Hematopoietic multipotent progenitor cell treated with erythropoietin and hydrocortisone succinate and interleukin-3 and kit ligand, for 15 days (in vitro differentiated cells): ENCODE measurements at places on chromosomes 2 and 18.

DNA sequence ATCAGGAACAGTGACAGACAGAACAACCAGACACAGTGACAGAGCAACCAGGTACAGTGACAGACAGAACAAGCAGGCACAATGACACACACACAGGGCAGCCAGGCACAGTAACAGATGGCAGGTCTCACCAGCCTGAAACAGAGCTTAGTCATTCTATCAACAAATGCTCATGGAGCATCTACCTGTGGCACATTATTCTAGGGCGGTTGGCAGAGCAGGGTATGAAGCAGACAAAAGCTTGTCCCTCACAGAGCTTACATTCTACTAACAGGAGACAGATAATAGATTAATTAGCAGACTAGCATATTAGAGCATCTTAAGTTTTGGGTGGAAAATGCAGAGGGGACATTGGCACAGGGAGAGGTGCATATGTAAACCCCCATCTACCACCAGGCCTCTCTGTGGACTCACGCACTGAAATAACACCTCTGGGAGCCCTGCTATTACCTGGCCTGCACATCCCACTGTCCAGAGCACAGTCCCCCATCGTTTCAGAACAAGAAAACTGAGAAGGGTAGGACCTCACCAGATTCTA lies 64.1 kb upstream of the RAB6C start:
- DNase-seq = no peak

DNA sequence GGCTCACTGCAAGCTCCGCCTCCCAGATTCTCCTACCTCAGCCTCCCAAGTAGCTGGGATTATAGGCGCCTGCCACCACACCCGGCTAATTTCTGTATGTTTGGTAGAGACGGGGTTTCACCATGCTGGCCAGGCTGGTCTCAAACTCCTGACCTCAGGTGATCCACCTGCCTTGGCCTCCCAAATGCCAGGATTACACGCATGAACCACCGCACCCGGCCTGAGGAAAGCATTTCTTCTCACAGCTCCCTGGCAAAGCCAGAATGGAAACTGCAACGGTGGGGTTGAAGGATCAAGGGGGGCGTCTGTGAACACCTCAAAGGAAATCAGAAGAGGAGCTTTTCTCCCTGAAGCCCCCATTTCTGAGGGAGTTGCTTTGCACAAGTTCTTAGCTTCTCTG lies 11.2 kb upstream of the TEX51 start:
- DNase-seq = no peak

GRCh38 chr2:193693758-193694157 lies 1499.0 kb upstream of the TMEFF2 start:
- no peak for DNase-seq

- no peak for DNase-seq
Measured at GRCh38 chr18:69778680-69779079, 169.0 kb downstream of the CD226 start.

DNA sequence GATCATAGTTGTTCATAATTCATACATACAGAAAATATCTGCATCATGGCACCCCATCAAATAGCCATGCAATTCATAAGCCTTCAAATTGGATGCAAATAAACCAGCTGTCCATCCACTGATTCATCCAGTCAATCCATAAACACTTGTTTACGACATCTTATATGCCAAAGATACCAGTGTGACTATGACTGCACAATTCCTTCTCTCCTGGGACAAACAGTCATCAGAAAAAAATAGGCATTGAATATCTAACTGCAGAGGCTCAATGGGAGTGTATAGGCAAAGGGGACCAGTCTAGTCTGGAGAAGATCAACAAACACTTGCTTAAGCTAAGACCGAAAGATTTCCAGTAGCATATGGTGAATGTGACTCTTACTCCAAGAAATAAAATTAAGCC lies 70.0 kb downstream of the COL4A3 start:
- no peak for DNase-seq

- DNase-seq = no peak
Measured at GRCh38 chr2:126769118-126769517, 113.2 kb downstream of the GYPC start.

- DNase-seq = no peak
Measured at GRCh38 chr2:113176696-113177355, 3.1 kb downstream of the PSD4 start.

- no peak for DNase-seq
Measured at GRCh38 chr2:96098900-96099590, 17.3 kb downstream of the ADRA2B start.

DNA sequence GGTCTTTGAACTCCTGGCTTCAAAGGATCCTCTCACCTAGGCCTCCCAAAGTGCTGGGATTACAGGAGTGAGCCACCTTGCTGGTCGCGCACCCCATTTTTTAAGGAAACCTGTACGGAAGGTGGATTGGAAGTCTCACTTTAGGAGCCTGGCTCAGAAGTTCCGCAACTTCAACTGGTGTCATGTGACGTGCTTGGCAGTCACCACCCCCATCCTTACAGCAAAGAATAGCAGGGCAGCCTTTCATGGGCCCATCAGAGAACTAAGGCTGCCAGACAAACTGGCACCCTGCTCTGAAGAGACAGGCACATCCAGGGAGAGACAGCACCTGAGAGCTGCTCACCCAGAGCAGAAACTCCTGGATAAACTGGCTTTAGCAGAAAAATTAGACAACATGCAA lies 3.3 kb upstream of the SLC66A2 start:
- DNase-seq = no peak

DNA sequence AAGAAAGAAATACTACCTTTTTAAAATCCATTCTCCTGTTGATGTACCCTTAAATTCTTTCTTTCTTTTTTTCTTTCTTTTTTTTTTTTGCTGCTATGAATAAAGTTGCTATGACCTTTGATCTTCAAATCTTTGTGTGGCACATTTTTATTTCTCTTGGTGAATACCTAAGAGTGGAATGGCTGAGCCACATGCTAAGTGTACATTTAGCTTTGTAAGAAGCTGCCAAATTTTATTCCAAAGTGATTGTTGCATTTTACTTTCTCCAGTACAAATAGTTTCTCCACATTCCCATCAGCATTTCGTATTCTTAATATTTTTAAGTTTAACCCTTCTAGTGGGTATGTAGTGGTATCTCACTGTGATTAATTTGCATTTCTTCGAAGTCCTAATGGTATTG lies 88.8 kb upstream of the RAB27B start:
- no peak for DNase-seq

DNA sequence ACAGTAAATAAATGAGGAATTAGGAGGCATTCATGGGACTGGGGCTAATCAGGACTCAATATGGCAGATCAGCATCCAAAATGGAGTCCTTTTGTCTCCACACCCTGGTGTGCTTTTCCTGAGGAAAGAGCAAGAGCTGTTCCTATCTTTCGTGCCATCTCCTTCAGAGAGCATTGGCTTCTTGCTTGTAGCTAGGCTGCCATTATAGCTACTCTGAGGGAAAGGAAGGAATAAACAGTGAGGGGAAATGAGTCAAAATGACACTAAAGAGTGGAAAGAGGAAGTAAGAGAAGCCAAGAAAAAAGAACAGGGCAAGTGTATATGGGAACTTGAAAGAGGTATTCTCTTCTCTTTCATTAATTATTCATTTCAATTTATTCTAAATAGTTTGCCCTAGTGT lies 8.4 kb upstream of the NMI start:
- DNase-seq = no peak

DNA sequence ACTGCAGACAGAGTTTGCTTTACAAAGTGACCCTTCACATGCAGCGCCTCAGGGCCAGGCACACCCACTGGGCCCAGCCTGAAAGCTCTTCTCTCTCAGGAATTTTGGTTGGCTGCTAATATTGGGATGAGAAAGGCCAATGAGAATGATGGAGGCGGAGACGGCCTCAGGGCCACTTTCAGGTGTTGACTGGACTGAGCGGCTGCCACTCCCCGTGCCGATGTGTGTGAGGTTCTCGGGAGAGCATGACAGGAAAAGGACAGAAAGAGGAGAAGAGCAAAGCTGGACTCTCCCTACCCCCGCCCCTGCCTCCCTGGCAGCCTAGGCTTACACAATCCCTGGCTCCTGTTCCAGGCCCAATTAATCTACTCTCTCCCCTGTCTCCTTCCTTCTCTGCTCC lies 155.7 kb downstream of the CELF4 start:
- DNase-seq = no peak

DNA sequence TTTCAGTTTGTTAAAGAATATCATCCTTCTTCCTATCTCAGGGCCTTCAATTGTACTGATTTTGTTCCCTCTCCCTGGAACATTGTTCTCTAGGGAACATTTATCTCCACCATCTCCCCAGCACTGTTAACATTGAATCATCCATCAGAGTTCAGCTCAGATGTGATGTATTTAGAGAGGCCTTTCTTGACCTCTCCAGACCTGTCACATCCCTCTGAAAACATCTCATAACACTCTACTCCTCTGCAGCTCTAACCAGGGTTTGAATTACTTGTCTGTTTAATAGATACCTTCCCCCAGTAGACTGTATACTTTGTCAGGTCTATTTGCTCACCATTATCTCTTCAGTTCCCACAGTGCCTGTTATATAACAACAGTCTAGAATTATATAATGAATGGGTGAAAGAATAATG lies 98.6 kb downstream of the GALNT1 start:
- DNase-seq = no peak

DNA sequence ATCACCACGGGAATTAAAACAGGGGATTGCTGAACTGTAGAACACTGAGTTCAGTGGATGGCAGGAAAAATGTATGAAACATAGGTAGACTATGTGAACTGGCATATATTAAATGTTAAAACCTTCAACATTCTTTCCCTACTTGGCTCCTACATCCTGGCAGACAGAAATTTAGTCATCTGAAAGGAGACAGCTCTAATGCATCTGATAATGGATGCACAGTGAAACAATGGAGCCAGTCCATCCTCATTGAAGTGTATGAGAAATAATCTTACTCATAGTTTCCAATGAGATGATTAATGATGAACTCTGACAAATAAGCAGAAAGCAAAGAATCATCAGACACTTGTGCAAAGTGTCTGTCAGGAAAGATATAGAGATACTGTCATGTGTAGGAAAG lies 1629.7 kb upstream of the TMEFF2 start:
- DNase-seq = no peak

GRCh38 chr2:163662141-163662780 lies 73.5 kb downstream of the FIGN start:
- DNase-seq = no peak
